ENCODE measurements at places on chromosomes 6 and 20.

GRCh38 chr6:37691904-37692806 is 5.5 kb downstream of the MDGA1 start:
- peak; percentile 76 for DNase-seq

DNA sequence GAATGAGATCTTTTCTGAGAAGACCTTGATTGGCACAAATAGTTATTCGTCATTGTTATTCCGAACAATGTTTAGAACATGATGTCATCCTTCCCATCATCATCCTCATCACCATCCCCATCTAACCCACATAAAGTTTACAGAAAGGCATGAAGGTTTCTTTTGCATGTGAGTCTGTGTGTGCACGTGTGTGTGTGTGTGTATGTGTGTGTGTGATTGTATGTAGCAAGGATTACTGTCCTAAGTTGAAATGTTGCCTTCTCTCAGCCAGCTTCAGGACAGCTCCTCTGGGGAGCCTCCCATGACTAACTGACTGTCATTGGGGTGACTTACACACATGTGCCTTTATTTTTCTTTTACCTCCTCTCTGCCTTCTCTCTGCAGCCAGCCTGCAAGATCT is 113.5 kb downstream of the SLC22A3 start:
- DNase-seq, result no peak

GRCh38 chr6:30219244-30219643 is 6.0 kb upstream of the TRIM26 start:
- peak; percentile 50 for DNase-seq

GRCh38 chr20:25273541-25274358 is 25.9 kb downstream of the PYGB start:
- peak; percentile 1 for DNase-seq

DNA sequence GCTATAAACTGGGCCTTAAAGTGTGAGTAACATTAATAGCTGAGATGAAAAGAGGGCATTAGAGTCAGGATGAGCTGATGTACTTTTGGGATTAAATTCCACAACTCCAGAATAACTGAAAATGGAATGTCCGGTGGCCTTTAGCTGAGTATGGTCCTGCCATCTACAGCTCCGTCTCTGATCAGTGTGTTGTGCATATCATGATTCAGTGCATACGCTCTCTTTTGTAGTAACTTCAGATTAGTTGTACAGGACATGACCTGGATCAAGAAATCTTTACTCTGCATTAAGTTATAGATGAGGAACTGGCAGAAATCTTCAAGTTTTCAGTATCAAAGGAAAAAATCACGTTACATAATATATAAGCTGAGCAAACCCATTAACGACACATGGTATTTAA is 92.4 kb downstream of the MTFR2 start:
- no peak for DNase-seq

GRCh38 chr20:9742821-9743220 is 96.1 kb downstream of the PAK5 start:
- no peak for DNase-seq

DNA sequence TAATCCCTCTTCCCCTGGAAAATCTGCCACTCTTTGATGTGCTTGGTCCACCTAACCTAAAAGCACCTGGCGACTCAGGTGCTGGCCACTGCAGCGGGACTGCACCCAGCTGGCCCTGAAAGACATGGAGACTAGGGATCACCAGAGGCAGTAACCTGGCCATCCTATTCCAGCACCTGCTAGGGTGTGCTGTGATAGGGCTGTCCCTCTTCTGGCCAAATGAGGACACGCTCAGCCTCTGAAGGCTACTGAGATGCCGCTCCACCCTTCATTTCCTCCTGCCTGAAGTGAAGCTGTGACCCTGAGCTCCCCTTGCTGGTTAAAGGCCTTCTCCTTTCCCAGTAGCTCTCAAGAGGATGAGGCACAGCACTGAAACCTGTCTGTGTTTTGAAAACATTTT is 24.4 kb downstream of the FOXC1 start:
- DNase-seq, result no peak

DNA sequence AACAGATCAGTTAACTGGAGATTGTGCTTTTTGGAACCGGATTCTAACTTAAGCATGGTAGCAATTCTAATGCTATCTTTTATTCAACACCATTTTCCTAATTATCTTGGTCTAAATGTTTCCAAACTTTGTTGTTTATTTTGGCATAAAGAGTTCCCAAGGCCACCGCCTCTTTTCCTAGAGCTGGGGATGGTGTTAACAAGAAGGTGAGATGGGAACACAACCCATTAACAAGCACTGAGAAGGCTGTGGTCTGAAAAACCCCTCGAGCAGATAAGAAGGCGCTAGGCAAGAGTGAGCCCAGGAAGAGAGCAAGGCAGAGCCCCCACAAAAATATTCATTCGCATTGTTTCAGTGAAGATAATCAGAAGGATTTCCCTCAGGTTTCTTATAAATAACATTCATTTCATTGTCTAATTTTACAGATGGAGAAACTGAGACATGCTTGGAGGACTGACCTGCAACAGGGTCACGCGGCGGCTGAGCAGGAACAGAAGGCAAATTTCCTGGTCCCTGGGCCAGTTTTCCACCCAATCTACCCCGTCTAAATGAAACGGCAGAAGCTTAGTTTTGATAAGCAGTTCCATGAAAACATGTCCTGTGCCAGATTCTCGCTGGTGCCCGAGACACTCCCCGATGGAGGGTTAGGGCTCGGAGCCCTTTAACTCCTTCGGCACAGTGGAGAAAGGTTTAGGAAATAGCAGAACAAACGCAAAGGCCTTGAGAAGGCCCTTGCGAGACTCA is 155.6 kb downstream of the FOXC1 start:
- DNase-seq, result no peak

GRCh38 chr6:31805939-31806469 is 762 bp downstream of the LSM2 start:
- DNase-seq, result no peak

DNA sequence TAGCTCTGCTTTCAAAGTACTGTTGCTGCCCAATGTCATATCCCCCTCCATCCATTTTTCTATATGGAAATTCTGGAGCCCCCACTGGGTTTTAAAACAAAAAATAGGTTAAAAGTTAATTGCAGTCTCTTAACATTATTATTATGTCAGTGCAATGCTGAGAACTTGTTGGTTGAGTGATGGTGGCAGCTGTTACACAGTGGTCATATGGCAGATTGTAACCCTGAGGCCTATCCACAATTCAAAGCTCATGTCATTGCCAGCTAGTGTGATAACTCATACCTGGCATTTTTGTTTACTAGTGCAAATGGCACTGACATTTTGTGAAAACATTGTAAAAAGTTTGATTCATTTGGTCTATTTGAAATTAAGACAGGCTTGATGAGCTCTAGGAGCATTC is 305.7 kb upstream of the FLRT3 start:
- DNase-seq, result no peak

GRCh38 chr6:36907781-36908180 is 22.0 kb downstream of the C6orf89 start:
- no peak for DNase-seq

GRCh38 chr6:121619013-121619412 is 183.6 kb downstream of the GJA1 start:
- DNase-seq, result no peak

- peak; percentile 37 for DNase-seq
Measured at GRCh38 chr20:1802385-1803060, 92.7 kb upstream of the SIRPA start.

DNA sequence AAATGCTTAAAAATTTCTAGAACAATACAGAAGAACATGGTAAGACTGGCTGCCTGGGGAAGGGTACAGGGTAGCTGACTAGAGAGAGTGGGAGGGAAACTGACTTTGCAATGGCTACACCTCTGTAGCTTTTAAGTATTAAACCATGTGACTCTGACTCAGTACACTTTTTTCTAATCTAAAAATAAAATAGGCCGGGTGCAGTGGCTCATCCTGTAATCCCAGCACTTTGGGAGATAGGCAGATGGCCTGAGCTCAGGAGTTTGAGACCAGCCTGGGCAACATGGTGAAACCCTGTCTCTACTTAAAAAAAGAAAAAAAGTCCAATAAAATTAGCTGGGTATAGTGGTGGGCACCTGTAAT is 18.5 kb downstream of the ATP9A start:
- DNase-seq, result no peak

DNA sequence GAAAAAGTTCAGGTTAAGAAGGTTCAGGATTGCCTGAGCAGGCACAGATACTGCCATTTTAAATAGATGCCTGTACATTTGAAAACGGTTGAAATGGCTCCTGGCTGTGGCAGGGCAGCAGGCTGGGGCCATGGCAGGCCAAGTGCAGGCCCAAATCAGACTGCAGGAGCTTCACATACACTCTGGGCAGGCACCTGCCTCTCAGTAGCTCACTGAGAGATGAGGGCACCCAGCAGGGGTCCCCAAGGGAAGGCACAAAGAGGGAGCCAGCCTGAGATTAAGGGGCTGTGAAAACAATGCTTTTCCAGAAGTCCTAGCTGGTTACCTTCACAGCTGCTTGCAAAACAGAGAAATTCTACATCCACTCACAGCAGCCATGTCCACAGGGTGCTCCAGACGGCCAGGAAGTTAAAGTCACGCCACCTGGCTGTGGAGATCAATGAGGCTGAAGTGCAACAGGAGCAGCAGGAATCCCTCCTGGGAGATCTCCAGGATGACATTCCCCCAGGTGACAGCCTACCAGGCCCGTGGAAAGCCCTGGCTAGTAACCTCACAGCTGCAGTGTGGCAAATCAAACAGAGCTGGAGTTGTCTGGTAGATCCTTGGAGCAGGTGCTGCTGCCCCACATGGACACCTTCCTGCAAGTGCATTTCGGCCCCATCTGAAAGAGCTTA is 6.2 kb upstream of the RAET1E start:
- no peak for DNase-seq

- DNase-seq, result peak; percentile 41
Measured at GRCh38 chr6:136822046-136822375, 381 bp upstream of the PEX7 start.
